ENCODE measurements at places on chromosomes 6 and 20.

DNA sequence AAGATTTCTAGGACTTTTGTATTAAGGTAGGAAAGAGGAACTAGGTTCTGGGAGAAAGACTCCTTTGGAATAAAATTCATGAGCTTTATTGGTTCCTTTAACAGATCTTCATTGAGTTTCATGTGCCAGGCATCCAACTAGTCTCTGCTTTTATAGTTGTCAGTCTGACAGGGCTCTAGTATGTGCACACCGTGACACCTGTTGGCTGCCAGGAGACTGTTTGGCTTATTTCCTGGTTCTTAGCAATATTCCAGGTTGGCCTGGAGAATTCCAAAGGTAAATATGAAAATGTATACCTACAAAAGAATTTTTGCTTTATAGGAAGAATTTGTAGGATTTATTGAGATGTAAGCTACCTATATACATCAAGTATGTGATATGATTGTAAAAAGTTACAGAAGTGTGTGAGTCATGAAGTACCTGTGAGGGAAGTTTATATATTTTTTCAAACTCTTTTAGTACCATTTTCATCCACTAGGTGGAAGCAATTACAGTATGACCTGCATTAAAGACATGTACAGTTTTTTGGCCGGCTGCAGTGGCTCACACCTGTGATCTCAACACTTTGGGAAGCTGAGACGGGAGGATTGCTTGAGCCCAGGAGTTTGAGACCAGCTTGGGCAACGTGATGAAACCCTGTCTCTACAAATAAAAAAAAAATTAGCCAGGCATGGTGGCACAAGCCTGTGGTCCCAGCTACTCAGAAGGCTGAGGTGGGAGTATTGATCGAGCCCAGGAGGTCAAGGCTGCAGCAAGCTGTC is 35.2 kb downstream of the NDUFAF5 start:
- DNase-seq = peak; percentile 60

DNA sequence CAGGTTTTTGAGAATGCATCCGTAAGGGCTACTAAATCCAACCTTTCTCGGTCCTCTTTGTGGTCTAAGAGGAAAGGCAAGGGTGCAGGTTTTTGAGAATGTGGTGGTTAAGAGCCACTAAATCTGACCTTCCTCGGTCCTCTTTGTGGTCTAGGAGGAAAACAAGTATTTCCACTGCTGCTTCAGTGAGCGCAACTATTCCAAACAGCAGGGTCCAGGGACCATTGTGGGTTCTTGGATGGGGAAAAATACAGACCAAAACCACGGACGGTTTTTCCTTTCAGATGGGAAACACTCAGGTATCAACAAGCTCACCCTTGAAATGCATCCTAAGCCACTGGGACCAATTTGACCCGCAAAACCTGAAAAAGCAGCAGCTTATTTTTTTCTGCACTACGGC is 21.9 kb downstream of the BTBD9 start:
- no peak for DNase-seq

- DNase-seq = peak; percentile 88
These were observed 1.1 kb downstream of the SPTLC3 start for GRCh38 chr20:13009682-13010406.

DNA sequence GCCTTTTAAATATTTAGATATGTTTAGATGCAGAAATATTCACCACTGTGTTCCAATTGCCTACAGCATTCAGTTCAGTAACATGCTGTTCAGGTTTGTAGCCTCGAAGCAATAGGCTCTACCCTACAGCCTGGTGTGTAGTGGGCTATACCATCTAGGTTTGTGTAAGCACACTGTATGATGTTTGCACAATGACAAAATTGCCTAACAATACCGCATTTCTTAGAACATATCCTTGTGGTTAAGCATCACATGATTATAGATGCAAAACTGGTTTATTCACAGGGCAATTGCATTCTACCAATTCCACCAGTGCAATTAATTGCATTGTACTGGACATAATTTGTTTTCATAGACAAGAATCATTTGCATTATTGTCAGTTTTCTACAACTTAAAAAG is 7.9 kb upstream of the SLC22A16 start:
- DNase-seq = no peak

- DNase-seq = no peak
These were observed 124.0 kb downstream of the PXDC1 start for GRCh38 chr6:3627501-3627900.

DNA sequence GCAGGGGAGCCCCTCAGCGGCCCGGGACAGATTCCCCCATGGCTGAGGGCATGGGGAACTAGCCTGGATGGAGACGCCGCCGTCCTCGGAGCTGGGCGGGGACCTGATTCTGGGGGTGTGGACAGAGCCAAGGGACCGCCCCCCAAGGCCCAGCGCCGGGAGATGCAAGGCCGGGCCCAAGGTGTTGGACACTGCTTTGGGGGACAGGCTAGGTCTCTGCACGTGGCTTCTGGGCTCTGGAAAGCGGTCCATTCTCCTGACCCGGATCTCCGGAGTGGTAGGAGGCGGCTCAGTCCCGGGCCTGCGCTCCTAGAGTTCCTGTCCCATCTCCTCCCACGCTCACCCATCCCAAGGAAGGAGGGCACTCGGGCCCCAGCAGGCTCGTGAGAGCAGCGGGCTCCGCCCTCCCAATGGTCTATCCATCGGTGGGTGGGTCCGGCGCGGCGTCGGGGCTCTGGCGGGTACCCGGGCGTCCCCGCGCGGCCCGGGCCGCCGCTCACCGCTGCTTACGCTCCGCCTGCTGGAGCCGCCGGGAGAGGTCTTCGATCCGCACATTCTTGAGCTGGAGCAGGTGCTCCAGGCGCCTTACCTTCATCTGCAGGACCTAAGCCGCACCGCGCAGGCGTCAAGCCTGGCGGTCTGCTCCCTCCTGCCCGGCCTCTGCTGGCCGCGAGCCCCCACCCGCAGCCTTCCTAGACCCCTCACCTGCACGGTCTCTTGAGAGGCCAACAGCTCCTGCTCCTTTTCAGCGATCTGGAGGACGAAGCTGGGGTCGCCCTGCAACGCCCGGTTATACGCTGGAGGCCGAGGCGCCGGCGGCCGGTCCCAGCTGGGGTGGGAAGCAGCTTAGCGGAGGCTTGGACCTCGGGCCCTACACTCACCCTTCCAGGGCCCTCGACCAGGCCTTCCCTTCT is 3.3 kb downstream of the SPEF1 start:
- no peak for DNase-seq

DNA sequence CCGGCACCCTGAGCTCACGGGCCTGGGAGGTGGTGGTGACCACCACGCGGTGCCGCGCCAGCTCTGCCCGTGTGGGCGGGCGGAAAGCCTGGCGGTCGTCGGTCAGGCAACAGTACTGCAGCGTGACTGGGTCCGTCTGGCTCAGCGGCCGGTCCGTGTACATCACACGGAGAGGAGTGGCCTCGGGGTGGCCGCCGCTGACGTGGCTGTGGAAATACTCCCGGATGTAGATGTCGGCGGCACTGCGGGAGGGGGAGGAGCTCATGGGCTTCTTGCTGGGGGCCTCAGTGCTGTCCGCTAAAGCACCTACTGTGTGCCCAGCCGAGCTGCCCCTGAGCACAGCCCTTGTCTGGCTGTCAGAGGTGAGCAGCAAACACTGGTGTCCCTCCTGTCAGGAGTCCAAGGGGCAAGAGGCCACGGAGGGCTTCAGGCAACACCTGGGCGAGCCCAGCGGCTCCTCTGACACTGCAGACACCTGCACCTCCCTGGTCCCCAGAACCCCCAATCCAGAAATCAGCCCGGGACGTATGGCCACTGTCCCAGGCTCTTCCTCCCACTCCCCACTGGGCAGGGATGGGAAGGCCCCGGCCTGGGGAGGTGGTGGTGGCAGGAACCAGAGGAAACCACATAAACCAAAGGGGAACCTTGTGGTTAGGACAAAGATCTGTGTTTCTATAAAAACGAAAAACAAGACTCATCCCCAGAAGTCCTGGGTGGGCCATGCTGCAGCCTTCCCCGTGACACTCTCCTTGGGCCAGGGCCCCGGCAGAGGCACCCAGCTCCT is 6.5 kb downstream of the HELZ2 start:
- peak; percentile 63 for DNase-seq

GRCh38 chr6:116572162-116572561 is 858 bp downstream of the RWDD1 start:
- no peak for DNase-seq

DNA sequence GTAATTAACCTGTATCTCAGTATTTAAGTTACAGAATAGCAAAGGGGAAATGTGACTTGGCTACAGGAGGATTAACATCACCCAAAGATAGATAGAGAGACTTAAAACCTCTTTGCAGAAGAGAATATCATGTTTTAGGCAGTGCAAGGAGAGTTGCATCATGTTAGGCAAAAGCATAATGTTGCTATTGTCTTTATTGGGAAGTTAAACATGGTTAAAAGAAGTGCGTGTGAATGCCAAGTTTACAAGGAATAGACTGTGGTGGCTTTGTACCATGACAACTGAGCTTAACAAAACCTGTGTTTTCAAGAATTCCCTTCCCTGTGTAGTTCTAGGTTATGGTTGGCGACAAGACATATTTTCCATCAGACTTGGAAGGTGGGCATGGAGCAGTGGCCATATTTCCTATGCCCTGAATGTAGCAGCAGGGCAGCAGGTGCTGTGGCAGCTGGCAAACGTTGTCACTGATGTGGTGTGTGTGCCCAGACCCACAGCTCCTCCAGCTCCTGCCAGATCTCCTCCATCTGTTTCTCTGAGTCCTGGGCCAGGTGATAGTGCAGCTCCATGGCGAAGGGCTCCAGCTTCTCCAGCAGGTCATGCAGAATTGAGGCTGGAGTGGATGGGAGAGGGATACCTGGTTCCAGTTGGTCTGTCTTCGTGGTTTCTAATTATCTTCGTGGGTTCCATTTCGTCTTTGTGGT is 163.3 kb downstream of the QRSL1 start:
- DNase-seq = peak; percentile 4

DNA sequence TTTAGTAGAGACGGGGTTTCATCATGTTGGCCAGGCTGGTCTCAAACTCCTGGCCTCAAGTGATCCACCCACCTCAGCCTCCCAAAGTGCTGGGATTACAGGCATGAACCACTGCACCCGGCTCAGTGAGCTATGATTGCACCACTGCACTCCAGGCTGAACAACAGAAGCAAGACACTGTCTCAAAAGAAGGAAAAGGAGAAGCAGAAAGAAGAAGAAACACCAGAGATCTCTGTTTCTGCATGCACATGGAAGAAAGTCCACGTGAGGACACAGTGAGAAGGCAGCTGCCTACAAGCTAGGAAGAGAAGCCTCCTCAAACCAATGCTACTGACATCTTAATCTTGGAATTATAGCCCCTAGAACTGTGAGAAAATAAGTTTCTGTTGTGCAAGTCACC is 16.0 kb downstream of the ECT2L start:
- peak; percentile 33 for DNase-seq

- no peak for DNase-seq
These were observed 178.6 kb downstream of the HS3ST5 start for GRCh38 chr6:114164207-114164606.

GRCh38 chr6:67030861-67031260 is 1323.8 kb upstream of the EYS start:
- DNase-seq = no peak

- no peak for DNase-seq
These were observed 47.5 kb upstream of the PROKR2 start for GRCh38 chr20:5364136-5364821.

DNA sequence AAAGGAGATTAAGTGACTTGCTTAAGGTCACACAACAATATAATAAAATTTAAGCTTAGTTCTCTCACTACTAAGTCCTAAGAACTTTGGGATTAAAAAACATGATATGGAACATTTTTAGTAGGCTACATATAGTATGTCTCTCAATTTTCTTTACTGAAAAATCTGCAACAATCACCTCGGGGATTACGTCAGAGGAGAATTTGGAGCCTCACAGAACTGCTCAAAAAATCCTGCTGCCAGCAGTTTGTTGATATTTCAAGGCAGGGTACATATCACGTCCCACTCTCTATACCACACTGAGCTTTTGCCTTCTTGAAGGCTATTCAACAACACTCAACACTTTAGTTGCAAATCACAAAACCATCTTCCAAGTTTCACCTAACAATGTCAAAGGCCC is 561.6 kb upstream of the BTBD3 start:
- DNase-seq = no peak

DNA sequence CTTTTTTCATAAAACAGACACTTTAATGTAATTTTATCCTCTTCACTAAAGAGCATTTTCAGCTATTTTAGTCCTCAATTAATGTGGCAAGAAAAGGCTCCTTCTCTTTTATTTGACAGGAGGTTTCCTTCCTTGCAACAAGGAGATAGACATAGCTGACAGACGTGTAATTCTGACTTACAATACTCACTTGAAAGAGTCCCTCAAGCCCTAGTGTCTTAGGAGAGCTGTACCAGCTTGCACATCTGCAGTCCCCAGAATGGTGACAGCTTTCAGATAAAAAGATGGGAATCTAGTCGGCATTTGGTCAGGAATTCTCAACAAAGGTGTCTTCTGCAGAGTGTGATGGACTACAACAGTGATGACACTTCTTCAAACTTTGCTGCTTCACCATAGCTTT is 603.7 kb upstream of the PTCHD4 start:
- DNase-seq = no peak

DNA sequence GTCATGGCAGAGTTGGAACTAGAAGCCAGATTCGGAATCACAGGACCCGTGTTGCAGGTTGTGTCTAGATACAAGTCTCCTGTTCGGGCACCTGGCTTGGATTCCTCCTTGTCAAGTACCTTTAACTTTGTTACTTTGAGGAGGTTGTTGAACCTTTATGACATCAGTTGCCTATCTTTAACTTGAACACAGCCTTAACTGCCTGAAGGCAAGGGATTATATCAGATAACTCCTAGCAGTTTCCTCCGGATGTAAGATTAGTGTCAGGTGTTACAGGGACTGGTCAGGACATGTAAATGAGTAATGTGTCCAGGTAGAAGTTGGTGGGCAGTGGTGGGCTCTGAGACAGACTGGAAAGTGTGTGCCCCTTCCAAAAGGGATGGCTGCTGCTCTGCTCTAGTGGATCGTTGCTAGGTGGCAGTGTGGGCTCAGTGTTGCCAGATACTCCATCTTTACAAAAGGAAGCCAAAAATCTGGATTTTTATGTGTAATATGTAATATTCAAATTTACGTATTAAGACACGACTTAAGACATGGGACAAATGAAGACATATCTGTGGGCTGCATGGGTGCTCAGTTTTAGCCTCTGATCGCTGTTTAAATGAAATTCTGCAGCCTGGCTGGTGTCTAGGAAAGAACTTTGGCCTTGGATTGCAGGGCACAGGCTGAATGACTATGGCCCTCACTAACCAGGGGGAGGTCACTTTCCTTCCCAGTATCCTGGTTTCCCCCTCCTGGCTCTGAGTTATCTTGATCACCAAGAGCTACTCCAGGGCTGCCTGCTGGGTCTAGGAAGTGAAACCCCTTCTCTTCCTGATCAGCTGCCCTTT is 27.1 kb downstream of the CHMP4B start:
- DNase-seq = no peak

DNA sequence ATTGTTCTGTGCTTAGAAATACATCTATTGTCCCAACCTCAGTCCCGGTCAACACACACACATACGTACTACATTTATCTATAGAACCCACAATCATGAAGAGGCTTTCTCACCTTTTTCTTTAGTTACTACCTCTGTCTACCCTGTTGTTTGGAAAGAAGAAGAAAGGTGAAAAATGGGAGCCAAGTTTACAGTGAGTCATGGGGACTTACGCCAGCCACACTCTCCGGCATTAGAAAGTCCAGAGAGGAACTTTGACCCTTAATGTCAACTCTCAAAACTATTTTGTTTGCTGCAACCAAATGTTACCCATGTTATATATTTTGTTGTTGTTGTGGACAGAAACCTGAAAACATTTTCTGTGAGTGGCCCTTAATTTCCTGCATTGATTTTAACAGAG is 259.1 kb downstream of the ZFAND3 start:
- DNase-seq = no peak

All from pons (tissue), 1 donor.